ENCODE measurements at places on chromosomes 3 and 15.

DNA sequence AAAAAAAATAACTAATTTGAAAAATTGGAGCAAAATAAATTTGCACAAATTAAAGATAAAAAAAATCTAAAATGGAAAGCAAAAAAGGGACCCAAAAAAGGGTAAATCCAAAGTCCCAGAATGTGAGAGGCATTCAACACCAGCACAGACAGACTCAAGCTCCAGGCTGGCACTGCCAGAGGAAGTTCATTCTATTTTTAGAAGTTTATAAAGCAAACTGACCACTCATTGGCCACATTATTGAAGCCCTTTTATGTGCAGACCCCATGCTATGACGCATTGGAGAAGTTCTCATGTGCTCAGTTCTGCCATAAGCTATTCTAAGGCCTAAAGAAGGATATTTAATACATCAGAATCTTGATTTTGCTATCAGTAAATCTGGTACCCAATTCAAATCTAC lies 17.6 kb upstream of the BOC start:
- DNase-seq = no peak

DNA sequence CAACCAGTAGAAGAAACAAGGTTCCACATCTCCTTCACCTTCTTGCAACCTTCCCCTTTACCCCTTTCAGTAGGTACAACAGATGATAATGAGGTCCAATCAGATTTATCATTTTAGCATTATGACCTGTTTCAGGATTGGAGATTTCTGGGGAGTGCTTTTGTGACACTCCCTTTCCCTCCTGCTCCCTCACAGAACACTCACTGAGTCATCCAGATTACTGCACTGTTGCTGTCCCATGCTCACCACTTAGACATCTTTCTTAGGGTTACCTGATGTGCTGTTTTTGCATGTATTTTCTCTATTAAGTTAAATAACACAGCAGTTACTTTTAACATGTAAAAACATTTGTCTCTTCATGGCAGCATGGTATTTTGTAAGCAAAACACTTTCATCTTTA lies 118.5 kb downstream of the MFSD1 start:
- DNase-seq = no peak

DNA sequence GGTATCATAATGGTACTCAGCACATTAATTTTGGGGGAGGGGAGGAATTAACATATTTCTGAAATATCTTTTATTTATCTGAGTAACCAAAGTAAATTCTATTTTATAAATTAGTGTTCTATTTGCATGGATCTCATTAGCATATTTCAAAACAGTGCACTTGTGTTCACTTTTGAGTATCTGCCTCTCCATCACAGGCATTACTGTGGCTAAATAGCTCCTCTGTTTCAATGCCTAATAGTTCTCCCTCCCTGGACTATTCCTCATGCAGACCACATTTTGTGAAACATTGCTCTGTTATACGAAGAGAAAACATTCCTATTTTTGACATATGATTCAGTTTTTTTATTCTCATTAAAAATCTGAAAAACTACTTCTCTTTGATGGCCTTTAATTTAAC lies 1127.8 kb downstream of the TUSC7 start:
- no peak for DNase-seq

DNA sequence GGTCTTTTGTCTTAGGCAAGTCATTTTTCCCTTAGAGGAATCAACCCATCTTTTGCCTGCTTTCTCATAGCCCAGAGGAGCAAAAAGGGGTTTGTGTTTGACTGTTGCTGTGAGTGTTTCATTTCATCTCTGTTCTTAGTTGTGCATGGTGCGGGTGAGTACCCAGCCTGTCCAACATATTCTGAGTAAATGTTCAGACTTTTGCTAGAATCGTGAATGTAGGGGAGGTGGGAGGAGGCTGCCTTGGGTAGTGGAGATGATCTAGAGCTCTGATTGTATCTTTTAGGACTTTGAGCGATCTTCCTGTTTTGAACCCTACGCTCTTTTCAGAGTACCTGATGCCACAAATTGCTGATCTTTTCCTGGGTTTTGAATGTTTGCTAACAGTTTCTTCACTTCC lies 123.1 kb downstream of the ZNF609 start:
- DNase-seq = no peak

DNA sequence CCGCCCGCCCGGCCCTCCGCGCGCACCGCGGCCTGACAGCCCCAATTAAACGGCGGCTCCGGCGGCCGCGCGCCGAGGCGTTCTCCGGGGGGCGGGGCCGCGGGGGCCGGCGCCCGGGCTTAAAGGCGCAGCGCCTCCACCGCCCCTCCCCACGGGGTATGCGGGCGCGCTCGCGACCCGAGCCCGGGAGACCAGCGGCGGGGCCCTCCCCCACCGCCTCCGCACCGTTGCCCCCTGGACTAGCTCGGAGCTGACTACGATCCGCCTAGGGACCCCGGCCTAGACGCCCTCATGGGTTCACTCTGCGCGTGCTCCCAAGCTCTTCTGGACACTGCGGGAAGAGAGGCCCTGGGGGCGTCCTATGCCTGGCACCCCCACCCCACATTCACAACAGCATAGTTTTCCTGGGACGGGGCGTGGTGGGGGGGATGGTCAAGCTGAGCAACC lies at the start of gene DUSP7:
Gene DUSP7, minus strand, starts transcription at position 51 of the 447 bp plus-strand sequence. CDS start 205 bp downstream, outside the sequence.
- DNase-seq = peak; percentile 93

- no peak for DNase-seq
Observed at GRCh38 chr3:135100366-135100765, 305.3 kb downstream of the EPHB1 start.

GRCh38 chr15:23642413-23643044 lies 5.1 kb downstream of the MAGEL2 start:
- DNase-seq = peak; percentile 64

DNA sequence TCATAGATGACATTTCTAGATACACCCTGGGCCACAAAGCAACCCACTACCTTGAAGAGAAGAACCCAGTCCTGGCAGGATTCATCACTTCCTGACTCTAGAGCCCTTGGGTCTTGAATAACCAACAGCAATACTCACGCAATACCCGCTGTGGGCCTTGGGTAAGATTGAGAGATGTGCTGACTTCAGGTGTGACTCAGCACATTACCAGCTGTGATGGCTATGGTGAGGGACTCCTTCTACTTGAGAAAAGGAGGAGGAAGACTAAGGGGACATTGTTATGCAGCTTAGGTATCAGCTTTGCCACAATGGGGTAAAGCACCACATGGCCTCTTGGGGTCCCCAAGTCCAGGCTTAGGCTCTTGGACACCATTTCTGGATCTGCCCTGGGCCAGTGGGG lies 14.9 kb downstream of the C3orf33 start:
- DNase-seq = no peak

DNA sequence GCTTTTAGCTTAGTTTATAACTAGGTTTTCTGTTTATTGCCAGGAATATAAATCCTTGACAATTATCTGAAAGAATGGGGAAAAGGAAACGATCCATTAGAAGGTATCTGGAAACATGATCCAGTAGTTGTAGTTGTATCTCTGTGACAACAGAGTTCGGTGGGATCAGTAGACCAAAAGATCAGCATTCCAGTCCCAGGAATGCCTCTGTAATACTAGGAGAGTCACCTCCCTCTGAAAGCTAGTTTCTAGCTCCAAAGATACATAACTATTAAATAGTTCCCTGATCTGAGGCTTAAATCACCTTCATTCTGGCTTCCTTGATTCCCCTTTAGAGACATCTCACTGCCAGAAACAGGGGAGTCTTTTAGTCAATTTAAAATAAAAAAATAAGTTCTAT lies 34.1 kb downstream of the MB21D2 start:
- DNase-seq = no peak

DNA sequence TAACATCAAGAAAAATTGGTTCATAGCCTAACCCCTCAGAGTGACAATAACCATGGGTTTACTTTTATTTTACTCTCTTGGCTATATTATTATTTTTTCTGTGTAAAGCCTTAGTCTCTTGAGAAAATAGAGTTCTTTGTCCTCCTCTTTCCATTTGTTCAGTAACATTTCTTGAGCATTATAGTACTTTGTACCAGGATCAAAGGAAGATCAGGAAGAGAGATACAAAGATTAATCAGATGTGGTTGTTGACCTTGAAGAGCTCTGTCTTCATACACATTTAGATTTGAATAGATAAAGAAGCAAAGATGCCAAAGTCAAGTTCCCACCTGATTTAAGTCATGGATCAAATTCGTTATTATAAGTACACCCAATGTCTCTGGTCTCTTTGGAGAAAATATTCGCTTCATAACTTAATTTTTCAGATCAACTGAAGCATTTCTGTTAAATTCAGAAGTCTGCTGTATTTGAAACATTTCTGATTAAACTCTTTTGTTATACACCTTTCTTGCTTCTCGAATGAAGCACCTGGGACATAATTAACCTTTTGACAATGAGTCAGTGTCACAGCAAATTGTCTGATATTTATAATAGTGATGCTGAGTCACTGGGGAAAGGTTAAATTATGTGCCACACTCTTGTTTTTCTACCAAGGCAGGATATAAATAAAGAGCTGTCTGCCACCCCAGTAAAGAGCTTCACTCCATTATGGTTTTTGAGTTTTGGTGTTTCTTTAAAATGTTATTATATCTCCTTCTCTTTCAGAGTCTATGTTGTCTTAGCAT lies 100.2 kb downstream of the GHSR start:
- DNase-seq = no peak
